ENCODE measurements at places on chromosomes 11 and 22.
A peak's percentile ranks its signal among the peaks of the same experiment; 100 is the strongest.

GRCh38 chr11:80163441-80163840, 722.6 kb upstream of the TENM4 start:
- no peak for DNase-seq

DNA sequence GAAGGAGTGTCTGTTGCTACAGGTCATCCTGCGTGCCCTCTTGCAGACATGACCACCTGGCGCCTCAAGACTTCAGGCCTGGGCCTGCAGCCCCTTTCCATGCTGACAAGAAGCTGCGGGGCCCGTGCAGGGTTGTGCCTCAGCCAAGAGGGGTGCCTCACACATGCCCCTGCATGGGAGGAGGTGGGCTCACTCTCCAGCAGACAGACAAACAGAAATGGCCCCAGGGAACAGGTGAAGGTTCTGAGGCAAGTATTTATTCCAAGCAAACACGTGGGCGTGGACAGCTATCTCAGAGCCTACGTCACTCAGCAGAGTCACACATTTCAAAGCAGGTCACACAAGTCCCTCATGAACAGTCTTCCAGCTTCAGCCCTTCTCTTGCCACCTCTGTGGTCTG, 5.9 kb upstream of the SYCE3 start:
- no peak for DNase-seq

- no peak for DNase-seq
These were observed 6.1 kb downstream of the GNB1L start for GRCh38 chr22:19848298-19849224.

- DNase-seq, result no peak
These were observed 3.0 kb upstream of the RIN1 start for GRCh38 chr11:66339162-66339675.

DNA sequence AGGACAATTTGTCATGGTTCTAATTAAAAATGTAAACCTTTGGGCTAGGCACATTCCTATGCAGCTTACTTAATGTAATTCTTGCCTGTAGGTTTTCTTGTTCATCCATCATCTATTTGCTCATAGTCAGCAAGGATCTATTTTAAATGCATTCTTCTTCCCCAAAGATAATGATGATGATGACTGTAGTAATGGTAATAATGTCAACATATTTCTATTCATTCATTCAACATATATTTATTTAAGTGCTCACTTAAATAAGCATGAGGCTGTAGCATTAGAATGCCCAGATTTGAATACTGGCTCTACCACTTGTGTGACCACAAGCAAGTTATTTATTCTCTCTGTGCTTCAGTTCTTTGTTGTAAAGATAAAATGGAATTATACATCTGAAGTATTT, 169.6 kb upstream of the SYN3 start:
- no peak for DNase-seq

GRCh38 chr11:79937676-79938334, 497.0 kb upstream of the TENM4 start:
- no peak for DNase-seq

DNA sequence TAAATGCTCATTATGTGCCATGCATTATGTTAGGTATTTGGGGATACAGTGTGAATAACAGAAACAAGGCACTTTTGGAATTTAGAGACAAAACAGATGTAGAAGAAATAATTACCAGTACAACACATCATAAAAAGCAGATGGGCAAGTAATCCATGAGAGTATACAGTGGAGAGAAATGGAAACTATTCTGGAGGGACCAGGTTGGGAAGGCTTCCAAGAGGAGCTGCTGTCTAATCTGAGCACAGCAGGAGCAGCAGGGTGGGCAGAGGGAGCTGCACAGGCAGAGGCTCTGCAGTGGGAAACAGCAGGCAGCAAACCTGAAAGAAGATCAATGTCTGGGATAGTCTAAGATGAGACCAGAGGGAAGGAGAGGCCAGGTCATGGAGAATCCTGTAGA, 268.7 kb upstream of the CCDC90B start:
- DNase-seq, result no peak

GRCh38 chr11:126748793-126749192, 251.8 kb downstream of the KIRREL3 start:
- DNase-seq, result no peak

GRCh38 chr11:60360621-60361020, 17.7 kb upstream of the MS4A7 start:
- no peak for DNase-seq

GRCh38 chr22:18156878-18157713, 7.1 kb downstream of the USP18 start:
- peak; percentile 15 for DNase-seq

- no peak for DNase-seq
These were observed 8.2 kb upstream of the PKP3 start for GRCh38 chr11:385594-386351.

DNA sequence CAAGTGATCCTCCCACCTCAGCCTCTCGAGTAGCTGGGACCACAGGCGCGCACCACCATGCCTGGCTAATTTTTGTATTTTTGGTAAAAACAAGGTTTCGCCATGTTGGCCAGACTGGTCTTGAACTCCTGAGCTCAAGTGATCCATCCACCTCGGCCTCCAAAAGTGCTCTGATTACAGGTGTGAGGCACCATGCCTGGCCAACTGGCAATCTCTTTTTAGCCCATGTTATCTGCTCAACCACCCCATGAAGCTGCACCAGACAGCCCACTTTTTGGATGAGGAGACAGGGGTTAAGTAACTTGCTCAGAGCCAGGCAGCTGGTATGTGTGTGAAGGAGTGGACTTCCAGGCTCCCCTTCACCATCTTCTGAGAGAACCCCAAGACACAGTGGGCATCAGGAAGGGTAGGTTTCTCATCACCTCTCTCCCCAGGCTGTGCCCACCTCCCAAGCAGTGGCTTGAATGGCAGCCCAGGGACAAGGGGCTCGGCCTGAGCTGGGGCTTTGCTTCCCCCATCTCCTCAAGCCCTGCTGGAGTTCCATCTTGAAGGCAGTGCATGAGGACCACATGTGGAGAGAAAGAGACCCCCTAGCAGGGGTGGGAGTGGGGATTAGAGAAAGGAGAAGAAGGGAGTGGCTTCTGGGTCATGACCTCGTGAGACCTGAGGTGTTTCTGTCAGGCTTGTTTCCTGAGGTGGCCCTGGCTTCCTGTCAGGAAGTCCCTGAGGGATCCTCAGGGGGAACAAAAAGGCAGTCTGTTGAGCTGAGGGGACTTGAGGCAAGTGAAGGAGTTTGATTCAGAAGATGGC, 87.5 kb upstream of the PARVA start:
- DNase-seq, result no peak

GRCh38 chr22:41429232-41429950, 17.2 kb downstream of the TOB2 start:
- no peak for DNase-seq

DNA sequence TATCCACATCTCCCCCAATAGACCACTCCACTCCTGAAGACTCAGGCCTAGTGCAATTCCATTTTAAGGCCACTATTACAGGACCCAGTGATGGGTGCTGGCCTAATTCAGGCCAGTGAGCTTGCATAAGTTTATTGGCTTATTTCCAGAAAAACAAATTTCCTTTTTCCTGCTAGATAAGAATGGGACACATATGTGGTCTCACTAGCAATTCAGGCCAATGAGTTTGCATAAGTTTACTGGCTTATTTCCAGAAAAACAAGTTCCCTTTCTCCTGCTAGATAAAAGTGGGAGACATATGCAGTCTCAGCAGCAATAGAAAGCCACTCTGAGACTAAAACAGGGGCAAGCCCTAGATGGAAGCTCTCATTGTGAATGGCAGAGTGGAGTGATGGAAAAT, 22.4 kb downstream of the ADM start:
- peak; percentile 36 for DNase-seq

DNA sequence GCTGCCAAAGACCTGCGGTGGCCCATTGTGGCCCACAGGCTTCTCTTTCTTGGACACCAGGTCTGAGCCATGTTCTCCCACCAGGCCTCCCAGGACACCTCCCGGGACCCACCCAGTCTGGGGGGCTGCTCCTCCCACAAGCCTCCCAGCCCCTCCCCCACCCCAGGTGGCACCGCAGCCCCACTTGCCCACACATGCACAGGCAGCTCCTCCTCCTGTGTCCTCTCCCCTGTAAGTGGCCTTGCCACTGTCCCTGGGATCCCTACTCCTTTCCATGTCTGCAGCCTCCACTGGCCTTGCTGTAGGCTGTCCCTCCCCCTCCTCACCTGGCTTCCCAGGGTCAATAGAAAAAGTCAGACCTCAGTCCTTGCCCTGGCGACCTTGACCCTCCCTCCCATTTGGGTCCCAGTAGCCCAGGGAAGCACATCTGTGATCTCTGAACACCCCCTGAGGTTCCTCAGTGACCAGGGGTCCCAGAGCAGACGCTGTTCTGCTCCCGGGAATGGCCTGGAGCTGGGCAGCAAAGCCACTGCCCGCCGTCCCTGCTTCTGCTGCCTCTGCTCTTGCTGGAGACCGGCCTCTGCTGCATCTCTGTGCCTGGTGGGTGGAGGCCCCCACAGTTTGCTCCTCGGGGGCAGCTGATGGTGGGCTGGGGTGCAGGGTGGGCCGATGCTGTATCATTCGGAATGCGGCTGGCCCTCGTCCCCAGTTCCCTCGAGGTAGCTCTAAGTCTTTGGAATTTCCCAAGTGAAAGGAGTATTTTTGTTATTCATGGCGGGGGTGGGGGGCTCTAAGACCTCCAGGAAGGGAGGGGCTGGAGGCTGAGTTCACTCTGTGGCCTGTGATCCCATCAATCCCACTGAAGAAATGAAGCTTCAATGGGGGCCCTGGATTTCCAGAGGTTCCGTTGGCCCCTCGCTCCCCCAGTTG, 43.6 kb downstream of the ARHGAP8 start:
- no peak for DNase-seq

- DNase-seq, result no peak
These were observed 76.2 kb upstream of the HORMAD2 start for GRCh38 chr22:30004101-30004500.

- no peak for DNase-seq
These were observed 326.6 kb downstream of the MN1 start for GRCh38 chr22:27474711-27475547.

- DNase-seq, result peak; percentile 97
These were observed 90.9 kb downstream of the MICAL2 start for GRCh38 chr11:12200991-12201985.

- peak; percentile 11 for DNase-seq
These were observed 51.7 kb upstream of the CCDC89 start for GRCh38 chr11:85737738-85738137.

- DNase-seq, result peak; percentile 32
These were observed 13.5 kb downstream of the SCN3B start for GRCh38 chr11:123640677-123641494.

- DNase-seq, result no peak
These were observed 63.5 kb upstream of the BDNF start for GRCh38 chr11:27763736-27764135.

DNA sequence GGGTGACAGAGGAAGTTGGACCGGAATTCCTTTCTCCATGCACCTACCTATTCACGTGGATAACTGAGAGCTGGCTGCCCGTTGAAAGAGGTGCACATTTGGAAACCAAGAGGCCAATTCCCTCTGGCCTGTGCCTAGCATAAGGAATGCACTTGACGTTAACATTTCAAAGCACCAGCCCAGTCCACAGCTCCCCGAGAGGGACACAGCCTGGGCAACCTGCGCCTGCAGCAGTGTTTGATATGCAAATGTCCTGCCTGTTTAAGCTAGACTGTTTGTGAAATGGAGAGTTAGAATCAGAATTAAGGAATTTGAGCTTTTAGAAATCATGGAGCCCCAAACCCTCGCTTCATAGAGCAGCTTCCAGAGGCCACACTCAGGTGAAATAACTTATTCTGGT, 126.1 kb downstream of the DSCAML1 start:
- no peak for DNase-seq

DNA sequence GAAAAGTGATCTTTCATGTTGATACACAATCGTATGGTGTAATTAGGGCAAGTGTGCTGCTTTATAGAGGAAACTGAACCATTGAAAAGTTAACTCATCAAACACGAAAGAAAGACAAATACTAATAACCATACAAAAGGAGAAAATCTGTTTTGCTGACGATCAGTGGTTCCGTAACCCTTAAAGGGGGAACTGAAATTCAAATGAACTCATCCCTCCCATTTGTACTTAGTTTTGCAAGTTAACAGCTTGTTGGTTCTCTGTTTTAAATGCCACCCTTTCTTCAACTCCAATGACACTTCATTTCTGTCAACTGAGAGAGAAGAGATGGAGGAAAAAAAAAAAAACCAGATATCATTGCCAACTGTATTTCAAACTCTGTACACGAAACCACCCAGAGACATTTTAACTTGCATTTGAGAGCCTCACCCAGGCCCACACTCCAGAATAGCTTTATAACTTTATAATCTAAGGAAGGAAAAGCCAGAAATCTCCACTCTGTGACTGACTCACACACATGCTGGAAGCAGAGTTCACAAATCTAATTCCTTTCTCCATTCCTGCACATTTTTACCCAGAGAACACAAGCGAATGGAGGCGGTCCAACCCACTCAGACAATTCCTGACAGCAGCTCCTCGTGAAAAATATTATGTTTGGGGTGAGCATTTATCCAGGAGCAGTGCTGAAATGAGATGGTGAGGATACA, 17.4 kb upstream of the CSNK2A3 start:
- DNase-seq, result no peak

- no peak for DNase-seq
These were observed 15.5 kb upstream of the MMP1 start for GRCh38 chr11:102813484-102813883.

- DNase-seq, result no peak
These were observed 2.1 kb upstream of the PHLDB1 start for GRCh38 chr11:118605116-118605867.

DNA sequence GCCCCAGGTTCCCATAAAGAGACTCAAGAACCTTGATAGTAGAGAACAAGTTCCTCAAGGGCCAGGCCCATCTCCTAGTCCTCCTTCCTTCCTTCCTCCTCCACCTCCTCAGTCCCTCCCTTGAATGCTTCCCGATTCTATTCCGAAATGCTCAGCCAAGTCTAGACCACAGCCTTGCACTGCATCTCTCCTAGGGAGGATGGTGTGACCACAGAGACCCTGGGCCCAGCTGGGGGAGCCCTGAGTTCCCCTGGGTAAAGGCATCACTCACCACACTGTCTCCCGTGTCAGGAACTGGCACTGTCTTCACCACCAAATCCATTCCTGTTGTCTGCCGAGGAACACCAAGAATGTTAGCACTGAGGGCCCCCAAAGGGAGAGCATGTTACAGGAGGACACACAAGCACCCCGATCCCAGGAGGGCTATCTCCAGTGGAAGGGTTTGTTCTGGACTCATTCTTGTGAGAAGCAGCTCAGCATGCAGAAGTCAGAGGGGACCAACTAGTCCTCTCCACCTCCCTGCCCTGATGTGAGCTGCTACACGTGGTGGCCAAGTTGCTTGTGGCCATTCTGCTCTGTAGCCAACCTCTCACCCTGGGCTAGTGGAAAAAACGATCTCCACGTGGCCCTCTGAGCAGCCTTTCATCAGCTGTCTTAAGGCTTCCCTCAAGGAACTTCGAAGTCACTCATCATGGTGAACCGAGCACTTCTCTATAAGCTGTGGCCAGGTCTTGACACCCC, 8.7 kb downstream of the IFT27 start:
- DNase-seq, result no peak

- DNase-seq, result no peak
These were observed 40.0 kb downstream of the COMMD9 start for GRCh38 chr11:36249246-36249645.

DNA sequence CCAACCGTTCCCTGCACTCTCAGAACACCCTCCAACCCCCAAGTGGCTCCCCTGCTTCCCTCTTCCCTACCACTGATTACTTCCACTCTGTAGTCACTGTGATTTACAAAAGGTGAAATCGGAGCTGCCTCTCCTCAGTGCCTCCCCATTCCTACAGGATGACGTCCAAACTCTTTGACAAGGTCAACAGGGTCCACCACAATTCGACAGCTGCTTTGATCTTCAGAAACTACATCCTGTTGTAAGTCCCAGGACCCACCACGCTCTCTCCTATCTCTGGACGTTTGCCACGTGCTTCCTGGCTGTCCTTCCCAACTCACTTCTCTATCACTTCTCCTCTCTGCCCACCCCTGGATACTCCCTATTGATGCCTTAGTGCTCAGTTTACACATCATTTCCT, 85.0 kb upstream of the EIF3D start:
- DNase-seq, result no peak
